ENCODE measurements at places on chromosomes 5 and 9. TPM values are rescaled to one million over a fixed set of nuclear protein-coding genes. Genes with fewer than 3 reads are reported as not detected.

The PROB1 gene
- 1.4 TPM for total RNA-seq

- DNase-seq, result no peak
Measured at GRCh38 chr9:36902861-36903524, 131.1 kb downstream of the PAX5 start.

The HEXB gene
- total RNA-seq, result 96.5 TPM

GRCh38 chr5:112742424-112742823 lies 4.7 kb downstream of the APC start:
- no peak for DNase-seq

The FBP2 gene
- not detected for total RNA-seq

The SHC3 gene
- 0.30 TPM for total RNA-seq

The TMEM38B gene
- 12.0 TPM for total RNA-seq

The DAPK1 gene
- 103 TPM for total RNA-seq

GRCh38 chr9:6479959-6480358 lies 67.0 kb downstream of the UHRF2 start:
- no peak for DNase-seq

GRCh38 chr5:128085413-128085812 lies 1.8 kb downstream of the SLC12A2 start:
- no peak for DNase-seq

The ZNF608 gene
- total RNA-seq, result 11.1 TPM

DNA sequence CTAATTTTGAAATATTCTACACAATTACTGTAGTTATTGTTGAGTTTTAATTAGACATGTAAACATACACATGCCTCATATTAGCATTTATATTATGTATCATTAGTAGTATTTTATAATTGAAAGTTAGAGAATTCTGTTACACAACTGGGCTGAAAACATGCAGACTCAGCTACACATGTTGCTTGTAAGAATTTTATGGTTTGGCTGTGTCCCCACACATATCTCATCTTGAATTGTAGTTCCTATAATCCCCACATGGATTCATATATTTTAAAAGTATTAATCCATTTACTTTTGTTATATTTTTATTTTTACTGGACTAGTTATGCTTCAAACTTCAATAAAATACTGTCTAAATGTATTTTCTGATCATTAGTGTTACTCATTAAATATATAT lies 2075.3 kb upstream of the C9orf72 start:
- DNase-seq, result no peak

GRCh38 chr9:101246691-101247090 lies 138.1 kb downstream of the BAAT start:
- DNase-seq, result no peak

- no peak for DNase-seq
Measured at GRCh38 chr9:137828527-137829259, 48.9 kb upstream of the CACNA1B start.

- no peak for DNase-seq
Measured at GRCh38 chr9:98993570-98993945, 49.9 kb downstream of the COL15A1 start.

The IZUMO3 gene
- total RNA-seq, result not detected

- DNase-seq, result no peak
Measured at GRCh38 chr5:40828690-40829661, 6.0 kb downstream of the RPL37 start.

The PCDHA8 gene
- total RNA-seq, result 0.23 TPM

GRCh38 chr9:33921967-33922895 lies 105.3 kb downstream of the UBE2R2 start:
- DNase-seq, result no peak

- DNase-seq, result no peak
Measured at GRCh38 chr5:155004138-155004744, 9.3 kb upstream of the KIF4B start.

GRCh38 chr9:17907779-17908508 lies 329.1 kb downstream of the SH3GL2 start:
- DNase-seq, result peak; percentile 19

DNA sequence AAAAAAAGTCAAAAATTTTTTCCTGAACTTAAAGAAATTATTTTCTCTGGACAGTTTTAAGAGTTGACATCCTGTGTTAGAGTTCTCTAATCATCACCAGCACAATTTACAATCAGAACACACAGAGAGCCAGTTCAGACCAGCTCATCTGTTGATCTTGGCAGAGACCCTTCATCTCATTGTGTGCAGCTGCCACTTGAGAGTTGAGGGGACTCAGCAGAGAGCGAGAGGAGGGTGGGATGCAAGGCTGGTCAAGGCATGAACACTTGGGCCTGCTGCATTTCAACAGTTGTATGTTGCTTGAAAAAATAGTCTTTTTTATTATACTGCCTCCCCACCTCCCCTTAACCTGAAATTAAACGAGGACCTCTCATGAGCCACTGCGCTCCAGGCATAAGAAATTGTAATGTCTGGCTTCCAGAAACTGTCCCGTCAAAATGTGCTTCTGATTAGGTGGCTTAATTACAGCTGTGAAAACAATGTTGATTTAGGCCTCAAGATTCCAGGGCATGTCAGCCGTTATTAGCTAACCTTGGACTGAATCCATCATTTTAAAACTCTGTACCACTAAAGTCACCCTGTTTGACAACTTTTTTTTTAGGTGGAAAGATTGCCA lies 383.6 kb downstream of the CCDC171 start:
- no peak for DNase-seq

The CTSV gene
- 0.30 TPM for total RNA-seq

The LOX gene
- total RNA-seq, result 13.0 TPM

- no peak for DNase-seq
Measured at GRCh38 chr5:135442431-135443160, 4.6 kb downstream of the DCANP1 start.

The FBP1 gene
- 0.83 TPM for total RNA-seq

DNA sequence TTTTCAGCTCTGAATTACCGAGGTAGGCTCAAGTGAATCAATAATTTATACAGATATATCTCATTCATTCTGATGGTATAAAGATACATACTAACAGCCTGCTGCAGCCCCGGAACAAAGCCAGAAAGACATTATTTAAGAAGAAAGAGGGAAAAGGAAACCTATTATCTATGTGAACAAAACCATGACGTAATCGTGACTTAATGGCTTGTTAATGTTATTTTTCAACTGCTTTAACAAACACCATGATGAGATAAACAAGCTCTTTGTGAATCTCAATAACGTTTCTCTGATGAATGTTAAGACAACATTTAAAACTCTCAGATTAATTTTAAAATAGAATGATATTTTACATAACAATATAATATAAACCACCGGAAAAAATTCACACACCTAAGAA lies 237.1 kb downstream of the SLF1 start:
- no peak for DNase-seq

The TYRP1 gene
- total RNA-seq, result not detected

The ZFAND5 gene
- 200 TPM for total RNA-seq

DNA sequence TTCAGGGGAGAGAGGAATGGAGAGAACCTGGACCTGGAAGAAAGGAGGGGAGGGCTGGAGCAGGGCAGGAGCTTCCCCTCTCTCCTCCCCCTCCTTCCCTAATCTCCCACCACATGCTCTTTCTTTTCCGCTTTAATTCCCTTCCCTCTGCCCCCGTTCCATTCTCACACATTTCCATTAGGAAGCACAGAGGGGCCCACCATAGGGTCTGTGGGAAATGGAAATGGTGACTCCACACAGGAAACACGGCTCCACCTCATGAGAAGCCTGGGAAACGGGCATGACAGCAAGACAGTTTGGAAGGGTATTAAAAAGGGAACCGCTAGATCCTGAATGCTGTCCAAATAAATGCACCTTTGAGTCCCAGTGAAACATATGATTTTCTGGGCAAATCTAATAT lies 64.9 kb upstream of the ENTREP1 start:
- DNase-seq, result no peak

The OR1J2 gene
- total RNA-seq, result not detected

The SPINK7 gene
- total RNA-seq, result not detected

- no peak for DNase-seq
Measured at GRCh38 chr9:5336688-5337087, 3.0 kb downstream of the RLN1 start.

DNA sequence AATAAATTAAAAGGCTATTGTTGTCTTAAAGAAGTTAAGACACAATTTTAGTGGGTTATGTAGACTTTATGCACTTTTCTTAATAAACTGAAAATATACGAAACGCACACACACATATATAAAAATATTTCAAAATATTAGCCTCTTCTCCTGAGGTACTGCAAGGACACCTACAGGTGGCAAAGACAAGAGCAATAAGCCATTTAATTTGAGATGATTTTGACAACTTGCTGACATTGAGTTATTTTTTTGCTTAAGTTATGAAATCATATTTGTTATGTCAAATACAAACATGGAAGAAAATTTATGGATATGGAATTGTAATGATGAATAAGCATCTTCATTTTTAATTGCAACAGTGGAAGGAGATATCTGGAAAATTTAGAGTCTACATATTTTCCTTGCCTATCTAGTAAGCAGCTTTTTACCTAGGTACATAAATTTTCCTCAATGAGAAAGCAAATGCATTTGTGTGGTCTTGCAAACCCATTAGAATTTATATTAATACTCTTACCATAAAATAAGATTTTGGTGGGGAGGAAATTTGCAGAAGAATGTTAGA lies 301.6 kb downstream of the ISL1 start:
- DNase-seq, result no peak

The IFNA16 gene
- not detected for total RNA-seq

GRCh38 chr9:7006417-7006816 lies 248.6 kb downstream of the KDM4C start:
- DNase-seq, result no peak

GRCh38 chr5:60843936-60844905 lies at the start of gene ELOVL7:
ELOVL7 (minus strand) TSS chr5:60844269; CDS start chr5:60787397, 56,872 bp downstream.
- DNase-seq, result peak; percentile 39

GRCh38 chr9:91992461-91993041 lies 42.5 kb upstream of the ROR2 start:
- no peak for DNase-seq

The SLC4A9 gene
- not detected for total RNA-seq

- peak; percentile 64 for DNase-seq
Measured at GRCh38 chr5:95960667-95961616, 709 bp downstream of the ELL2 start.

- DNase-seq, result no peak
Measured at GRCh38 chr9:126463426-126463825, 136.8 kb downstream of the MVB12B start.

GRCh38 chr9:120386390-120387131 lies 193.4 kb downstream of the CDK5RAP2 start:
- DNase-seq, result peak; percentile 57

The OMD gene
- 2.1 TPM for total RNA-seq

The TNC gene
- total RNA-seq, result 3.8 TPM

The NR6A1 gene
- 1.1 TPM for total RNA-seq

The STPG3 gene
- total RNA-seq, result not detected

The ST8SIA4 gene
- total RNA-seq, result 2.7 TPM

Data from ovary (tissue), 10 donors.